COR-L47 (cell line): ENCODE measurements at places on chromosomes 12 and 14.

GRCh38 chr12:191541-191940, 22.4 kb downstream of the SLC6A12 start:
- DNase-seq: no peak

- no peak for DNase-seq
Observed at GRCh38 chr12:110253176-110253575, 27.9 kb upstream of the ATP2A2 start.

DNA sequence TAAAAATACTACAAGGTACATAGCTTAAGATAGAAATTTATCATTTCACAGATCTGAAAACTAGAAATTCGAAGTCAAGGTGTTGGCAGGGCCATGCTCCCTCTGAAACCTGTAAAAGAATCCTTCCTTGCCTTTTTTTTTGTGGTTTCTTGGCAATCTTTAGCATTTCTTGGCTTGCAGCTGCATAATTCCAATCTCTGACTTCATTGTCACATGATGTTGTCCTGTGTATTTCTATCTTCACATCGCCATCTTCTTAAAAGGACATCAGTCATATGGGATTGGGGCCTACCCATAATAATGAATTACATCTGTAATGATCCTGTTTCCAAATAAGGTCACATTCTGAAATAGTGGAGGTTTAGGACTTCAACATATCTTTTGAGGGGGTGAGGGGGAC, 250.4 kb downstream of the TMTC2 start:
- DNase-seq: no peak

- no peak for DNase-seq
Observed at GRCh38 chr12:1838994-1839365, 18.6 kb downstream of the LRTM2 start.

DNA sequence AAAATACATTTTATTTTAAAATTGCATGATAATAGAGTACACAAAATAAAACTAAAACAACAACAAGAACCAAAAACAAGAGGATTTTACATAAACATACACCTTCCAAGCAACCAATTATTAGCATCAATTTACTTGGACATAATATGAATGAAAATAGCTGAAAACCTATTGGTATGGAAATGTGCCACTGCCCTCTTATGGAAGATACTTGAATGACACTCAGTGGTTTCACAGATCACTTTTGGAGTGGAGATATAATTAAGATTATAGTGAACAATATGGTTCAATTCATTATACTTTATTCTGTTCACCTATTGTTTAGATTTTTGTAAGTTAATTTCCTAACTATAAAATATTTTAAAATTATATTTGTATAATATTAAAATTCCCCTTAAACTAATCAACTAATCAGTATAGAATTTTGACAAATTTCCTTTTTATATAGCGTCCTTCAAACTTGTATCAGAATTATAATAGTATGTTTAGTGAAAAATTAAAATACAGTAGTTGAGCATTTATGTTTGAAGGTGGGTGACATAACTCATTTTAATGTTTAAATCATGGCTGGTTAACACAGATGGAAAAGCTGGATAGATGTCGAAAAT, 70.1 kb downstream of the SLC6A15 start:
- peak; percentile 54 for DNase-seq

- no peak for DNase-seq
Observed at GRCh38 chr12:18559242-18559641, 178.6 kb downstream of the PLCZ1 start.

DNA sequence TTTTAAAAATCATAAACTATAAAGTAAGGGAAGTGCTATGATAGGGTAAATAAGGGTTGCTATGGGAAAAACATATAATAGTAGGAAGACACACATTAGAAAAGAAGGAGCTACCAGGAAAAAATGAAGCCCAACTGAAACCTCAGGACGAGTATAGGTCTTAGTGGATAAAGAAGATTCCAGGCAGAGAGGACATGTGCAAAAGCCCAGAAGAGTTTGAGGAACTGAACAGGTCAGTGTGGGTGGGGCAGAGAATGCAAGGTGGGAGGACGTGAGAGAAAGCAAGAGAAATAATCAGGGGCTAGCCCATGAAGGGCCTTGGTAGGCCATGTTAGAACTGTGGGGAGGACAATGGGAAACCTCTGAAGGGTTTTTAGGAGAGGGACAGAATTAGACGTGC, 109.5 kb downstream of the DENND5B start:
- DNase-seq: no peak

- DNase-seq: no peak
Observed at GRCh38 chr12:946212-946611, 3.3 kb downstream of the RAD52 start.

DNA sequence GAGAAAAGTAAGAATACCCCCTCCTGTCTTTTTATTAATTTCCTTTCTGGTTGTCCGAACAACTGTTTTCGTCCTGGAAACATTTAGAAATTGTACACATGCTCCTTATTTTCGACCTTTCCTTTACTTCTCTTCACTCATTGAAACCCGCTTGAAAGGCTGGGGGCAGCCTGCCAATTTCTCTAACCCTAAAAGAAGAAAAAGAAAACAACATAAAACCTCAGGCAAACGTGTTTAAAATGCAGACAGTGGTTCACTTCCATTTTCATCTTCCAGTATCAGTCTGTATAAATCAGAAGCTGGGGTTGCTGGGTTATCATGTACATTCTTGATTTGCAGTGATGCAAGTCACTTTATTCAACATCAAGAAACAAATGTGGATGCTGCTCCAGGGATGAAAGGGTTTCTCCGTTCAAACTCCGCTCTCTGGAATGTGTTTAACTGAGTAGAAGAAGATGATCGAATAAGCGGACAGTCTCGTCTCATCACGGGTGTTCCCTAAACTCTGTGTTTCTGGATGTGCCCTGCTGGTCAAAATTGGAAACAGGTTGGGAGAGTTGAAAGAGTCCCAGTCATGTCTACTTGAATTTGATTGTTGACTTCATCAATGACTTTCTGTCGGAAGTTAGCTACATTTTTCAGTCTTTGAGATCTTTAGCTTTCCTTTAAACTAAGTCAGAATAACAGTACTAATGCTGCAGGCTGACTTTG, 1042.2 kb downstream of the BCL11B start:
- no peak for DNase-seq
